HEK293T (cell line): ENCODE measurements at places on chromosomes 1 and 21.
A peak's percentile ranks its signal among the peaks of the same experiment; 100 is the strongest.

GRCh38 chr1:118099686-118100085 is 85.3 kb downstream of the SPAG17 start:
- DNase-seq = no peak

GRCh38 chr21:14956807-14957206 is 108.0 kb downstream of the NRIP1 start:
- no peak for DNase-seq

DNA sequence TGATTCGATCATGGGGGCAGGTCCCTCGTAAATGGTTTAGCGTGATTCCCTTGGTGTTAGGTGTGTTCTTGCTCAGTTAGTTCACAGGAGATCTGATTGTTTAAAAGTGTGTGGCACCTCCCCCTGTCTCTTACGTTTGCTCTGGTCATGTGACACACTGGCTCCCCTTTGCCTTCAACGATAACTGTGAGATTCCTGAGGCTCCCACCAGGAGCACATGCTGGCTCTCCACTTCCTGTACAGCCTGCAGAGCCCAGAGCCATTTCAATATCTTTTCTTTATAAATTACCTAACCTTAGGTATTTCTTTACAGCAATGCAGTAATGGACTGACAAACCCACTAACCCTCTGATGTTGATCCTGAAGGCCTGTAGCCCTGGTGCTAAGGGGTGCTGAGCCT is 141.9 kb downstream of the FCRL5 start:
- DNase-seq = no peak

DNA sequence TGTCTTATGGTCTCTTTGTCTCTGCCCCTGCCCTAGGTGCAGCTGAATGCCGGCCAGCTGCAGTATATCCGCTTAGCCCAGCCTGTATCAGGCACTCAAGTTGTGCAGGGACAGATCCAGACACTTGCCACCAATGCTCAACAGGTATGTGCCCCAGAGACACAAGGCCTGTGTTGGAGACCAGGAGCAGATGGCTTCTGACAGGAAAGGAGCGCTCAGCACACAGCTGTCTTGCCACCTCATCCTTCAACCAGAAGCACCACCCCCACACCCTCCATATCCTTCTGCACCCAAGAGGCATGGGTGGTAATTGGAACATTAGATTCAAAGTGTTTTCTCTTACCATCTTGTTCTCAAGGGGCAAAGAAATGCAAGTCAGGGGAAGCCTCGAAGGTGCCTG is 17.0 kb upstream of the KCNQ4 start:
- DNase-seq = no peak

- no peak for DNase-seq
Measured at GRCh38 chr1:25766721-25767436, 33.1 kb upstream of the SELENON start.

DNA sequence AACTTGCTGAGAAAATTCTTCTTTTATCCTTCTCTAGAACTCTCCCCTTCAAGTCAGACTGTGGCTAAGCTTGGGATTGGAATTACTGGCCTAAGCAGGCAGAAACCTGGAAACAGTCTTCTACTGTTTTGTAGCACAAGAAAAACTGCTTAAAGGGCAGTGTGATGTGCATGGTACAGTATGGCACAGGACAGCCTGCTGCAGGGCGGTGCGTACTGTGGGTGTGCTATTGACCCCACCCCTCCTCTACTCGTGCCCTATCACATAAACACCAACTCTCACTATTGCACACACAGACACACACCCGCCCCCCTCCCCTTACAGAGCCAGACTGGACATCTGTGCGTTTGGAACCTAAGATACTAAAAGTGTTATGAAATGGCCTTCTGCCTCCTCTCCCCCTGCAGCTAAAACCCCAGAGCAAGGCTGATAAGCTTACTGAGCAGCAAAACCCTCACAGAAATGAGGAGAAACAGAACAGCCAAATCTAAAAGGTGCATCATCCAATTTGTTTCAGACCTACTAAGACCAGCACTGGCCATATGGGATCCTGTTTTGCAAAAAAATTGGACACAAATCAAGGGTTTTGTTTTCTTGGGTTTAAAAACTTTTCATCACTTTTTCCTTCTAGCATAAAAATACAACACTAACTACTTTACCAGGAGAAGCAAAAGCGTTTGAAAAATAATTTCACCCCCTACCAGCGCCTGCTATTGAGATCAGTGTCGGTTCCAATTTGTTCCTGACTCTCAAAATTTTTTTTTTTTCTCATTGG is 355.8 kb upstream of the LYPLAL1 start:
- DNase-seq = no peak

DNA sequence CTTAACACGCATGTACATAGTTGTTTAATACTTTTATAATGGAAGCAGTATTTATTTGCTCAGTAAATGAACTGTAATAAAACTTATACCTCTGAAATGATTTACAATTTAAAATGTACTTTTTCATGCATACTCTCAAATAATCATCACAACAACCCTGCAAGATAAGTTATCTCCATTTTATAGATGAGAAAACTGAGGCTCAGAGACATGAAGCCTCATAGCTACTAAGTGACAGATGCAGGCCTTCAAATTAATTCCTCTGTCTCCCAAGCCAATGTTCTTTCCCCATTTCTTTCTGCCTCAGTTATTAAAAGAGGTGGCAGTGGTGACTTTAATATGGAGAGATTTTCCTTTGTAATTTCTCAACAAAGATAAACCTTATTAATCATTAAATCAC is 19.6 kb upstream of the CLCA1 start:
- no peak for DNase-seq

DNA sequence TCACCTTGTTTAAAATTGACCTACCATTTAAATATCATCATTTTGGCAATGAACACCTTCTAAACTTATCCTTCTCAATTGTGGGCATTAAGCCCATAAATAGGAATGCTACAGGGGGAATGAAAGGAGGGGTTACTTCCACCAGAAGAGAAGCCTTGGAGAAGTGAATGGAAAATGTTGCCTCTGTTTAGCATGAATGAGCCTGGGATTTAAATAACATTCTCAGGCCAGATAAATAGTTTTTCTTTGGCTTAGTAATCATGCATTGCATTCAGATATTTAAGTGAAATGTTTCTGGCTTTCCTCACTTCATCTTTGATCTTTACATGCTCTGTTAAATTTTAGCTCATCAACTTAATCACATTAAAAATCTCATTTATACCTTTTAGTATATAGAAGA is 284.3 kb upstream of the FMN2 start:
- no peak for DNase-seq

DNA sequence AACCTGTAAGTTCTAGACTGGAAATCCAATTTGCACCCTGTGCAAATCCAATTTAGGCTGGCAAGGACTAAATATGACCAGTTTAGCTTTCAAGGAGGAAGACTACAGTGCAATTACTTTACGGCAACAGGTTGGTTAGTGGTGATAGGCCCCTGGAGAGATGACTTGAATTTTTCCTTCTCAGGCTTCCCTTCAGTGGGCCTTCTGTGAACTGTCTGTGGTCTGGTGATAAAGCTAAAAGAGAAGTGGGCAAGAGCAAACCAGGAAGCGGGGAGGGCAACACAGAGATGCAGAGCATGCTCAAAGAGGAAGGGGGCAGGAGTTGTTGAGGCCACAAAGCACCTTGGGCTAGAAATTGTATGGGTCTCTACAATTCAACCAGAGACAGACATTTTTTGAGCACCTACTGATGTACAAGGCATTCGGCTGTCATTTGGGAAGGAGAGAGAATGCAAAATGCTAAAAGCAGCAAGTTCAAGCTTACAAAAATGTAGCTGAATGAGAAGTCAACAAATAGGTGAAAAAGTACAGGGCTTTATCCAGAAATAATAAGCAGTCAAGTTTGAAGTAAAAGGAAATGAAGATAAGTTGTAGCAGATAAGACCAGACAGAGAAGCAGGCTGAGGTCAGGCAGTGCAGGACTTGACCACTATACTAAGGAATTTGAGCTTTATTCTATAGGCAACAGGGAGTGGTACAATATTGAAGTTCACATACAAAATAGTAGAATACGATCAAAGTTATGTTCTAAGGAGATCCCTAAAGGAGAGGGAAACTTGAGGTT is 23.9 kb downstream of the INPP5B start:
- DNase-seq = no peak

DNA sequence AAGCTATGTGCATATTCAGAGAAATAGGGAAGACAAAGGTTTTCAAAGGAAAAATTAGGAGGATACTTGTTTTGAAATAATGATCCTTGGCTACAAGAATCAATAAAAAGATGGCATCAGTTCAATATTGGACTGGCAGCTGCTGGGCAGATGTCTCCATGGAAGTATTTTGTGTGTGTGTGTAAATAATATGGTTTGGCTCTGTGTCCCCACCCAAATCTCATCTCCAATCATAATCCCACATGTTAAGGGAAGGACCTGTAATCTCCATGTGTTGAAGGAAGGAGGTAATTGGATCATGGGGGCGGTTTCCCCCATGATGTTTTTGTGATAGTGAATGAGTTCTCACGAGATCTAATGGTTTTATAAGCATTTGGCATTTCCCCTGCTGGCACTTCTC is 40.4 kb upstream of the LRRC7 start:
- no peak for DNase-seq

DNA sequence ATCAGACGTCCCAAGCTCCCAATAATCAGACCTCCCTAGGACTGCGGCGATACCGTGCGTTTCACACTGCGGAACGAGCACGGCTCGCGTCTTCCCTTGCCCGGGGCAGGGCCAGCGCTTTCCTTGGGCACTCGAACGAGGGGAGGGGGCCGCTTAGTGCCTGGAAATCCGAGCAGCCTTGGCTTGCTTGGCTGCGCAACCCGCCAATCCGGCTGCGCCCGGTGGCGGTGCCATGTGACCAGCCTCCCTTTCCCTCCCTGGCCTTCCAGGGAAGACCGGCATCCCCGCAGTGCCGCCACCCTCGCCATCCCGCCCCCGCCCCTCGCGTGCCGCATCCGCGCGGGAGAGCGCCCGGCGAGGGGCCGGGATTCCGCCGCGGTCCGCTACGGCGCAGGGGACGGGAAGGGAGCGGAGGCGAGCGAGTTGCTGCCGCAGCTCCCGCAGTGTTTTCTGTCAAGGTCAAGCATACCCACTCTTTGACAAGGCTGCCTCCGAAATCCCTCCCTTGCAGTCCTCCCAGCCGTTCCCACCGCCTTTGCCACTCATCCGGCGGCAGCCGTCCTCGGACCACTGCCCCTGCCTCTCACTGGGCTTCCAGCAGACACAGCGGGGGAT is 8.3 kb upstream of the RNF19B start:
- peak; percentile 74 for DNase-seq

DNA sequence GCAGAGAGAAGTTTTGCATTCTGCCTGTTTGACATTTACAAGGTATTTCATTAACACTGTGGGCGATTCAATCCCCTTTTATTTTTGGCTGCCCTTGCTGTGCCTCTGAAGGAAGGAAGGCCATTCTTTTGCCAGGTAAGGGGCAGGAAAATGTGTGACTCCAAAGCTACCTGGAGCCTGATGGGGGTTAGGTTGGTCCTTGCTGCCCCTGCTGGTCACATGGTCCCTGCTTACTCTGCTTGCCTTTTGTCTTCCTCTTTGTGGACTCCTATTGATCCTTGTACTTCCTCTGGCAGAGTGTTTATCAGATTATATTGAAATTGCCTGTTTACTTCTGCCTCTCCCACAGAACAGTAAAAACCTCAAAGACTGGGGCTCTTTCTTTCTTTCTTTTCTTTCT is 65.7 kb downstream of the ST6GALNAC3 start:
- DNase-seq = peak; percentile 41

GRCh38 chr21:34913811-34914210 is 135.3 kb downstream of the RUNX1 start:
- no peak for DNase-seq

GRCh38 chr1:151585622-151586021 is 26.2 kb upstream of the SNX27 start:
- DNase-seq = no peak

- no peak for DNase-seq
Measured at GRCh38 chr1:2561898-2562895, 6.0 kb downstream of the TNFRSF14 start.

GRCh38 chr1:116424863-116425262 is 51.8 kb downstream of the ATP1A1 start:
- no peak for DNase-seq

DNA sequence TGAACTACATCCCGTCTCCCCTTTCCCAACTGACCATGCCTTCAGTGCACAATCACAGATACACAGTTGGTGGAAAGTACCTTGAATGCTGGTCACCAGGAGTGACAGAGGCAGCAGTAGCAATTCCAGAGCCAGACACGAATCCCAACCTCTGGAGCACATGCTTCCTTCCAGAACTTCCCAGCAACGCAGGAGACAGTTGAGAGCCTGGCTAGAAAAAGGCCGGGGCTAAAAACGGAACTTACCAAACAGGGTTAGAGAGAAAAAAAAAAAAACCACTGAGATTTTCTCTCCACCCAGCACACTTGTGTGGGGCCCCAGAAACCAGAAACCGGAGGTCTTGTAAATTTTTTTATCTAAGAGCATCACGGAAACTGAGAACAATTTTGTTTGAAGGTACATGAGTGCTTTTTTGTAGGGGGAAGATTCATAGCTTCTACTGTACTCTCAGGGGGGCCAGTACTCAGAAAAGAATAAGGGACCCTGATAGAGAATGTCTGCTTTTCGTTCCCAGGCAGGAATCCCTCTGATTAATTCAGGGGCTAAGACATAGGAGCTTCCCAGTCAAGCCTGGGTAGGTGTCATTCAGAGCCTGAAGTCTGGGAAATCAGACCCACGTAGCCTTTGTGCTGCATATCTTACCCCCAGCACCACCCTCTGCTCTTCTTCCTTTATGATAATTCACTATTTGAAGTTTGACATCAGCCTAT is at the start of gene CD48:
CD48 (minus strand) TSS at position 221 of the 710 bp plus-strand sequence; CDS start at position 162, 59 bp downstream.
- DNase-seq = no peak

GRCh38 chr21:42336054-42336453 is 14.7 kb downstream of the TFF2 start:
- DNase-seq = no peak

DNA sequence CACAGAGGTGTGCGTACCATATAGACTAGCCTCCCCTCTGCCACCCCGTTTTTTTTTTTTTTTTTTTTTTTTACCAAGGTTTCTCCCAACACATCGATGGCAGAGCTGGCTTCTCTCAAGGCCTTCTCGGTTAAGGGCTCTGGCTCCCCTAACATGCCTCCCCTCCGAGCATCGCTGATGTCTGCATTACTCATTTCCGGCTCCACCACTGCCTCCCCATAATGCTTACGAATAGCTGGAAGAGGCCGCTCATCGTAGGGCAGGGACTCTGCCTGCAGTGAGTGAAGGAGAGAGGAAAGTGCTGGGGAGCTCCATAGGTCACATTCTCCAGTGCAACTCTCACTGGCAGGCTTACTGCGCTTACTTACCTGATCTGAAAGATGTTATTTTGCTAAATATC is 20.6 kb downstream of the CEP104 start:
- no peak for DNase-seq
